ENCODE measurements at places on chromosomes 6 and 20.

GRCh38 chr20:46520976-46521579 is 7.7 kb upstream of the ZNF334 start:
- DNase-seq: peak; percentile 5

DNA sequence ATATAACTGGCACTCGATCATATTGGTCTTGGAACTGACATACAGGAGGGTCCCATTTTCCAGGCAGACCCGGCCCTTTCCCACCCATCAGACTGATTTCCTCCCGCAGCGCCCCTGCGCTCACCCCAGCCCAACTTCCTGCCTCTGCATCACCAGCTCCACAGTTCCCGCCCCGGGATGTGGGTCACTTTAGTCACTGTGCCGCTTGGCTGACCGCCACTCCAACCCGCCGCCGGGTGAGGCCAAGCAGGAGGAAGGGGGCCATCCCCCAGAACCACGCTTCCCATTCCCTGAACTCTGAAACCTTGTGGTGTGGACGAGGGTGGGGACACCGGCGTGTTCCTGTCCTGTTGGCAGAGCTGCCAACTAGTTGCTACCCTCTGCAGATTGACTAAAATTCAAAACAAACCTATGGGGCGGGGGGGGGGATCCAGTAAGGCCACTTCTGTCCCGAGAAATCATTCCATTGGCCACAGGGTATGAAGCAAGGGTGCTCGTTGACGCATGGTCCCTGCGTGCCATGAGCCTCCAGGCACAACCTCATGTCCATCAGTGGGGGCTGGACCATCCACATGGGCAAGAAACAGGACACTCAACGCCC is 12.3 kb downstream of the TGM2 start:
- no peak for DNase-seq

DNA sequence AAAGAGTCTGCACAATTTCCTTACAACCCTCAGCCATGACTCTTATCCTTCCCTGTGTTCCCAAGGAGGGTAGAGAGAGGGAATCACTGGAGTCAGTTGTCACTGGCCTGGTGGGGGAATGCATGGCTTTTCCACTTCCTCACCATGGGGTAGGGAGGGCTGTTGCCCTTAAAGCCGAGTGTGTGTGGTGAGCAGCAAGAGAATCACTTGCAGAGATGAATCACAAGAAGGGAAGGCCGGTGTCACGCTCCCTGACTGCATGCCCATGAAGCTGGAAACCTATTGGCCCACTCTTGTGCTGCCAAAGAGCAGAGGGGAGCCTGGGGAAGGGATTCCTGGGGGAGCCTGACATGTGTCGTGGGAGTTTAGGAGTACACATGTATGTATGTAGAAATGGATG is 18.1 kb upstream of the BMP6 start:
- DNase-seq: no peak

DNA sequence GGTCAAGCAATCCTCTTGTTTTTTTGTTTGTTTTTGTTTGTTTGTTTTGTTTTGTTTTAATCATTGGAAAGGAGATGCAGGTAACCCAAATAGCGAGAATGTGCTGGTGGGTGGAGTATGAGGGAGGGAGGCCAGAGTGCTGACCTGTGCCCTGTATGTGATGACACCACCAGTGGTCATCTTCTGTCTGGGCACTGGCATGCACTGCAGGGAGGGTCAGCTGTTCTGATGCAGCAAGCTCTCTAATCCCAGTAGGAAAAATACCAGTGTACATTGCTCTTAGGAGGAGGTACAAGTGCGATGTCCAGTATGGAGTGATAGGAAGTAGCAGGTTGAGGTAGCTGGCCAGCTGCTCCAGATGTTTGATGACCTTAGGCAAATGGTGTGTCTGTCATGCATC is 2.9 kb upstream of the CST1 start:
- no peak for DNase-seq

DNA sequence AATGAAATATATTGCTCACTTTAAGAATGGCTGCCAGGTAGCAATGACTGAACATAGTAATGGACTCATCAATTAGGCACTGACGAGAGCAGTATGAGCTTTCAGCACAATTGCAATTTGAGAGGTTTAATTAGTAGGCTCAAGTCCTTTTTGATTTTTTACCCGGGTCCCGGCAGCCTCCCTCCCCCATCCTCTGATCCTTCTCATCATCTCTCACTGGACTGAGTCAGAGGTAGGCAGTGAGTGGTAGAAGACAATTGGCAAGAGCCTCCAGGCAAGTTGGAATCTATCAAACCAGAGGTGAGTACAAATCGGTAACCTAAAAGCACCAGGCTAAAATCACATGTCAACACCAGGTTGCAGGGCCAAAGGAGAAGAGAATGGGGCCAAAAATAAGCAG is 107.9 kb downstream of the DCDC2 start:
- DNase-seq: no peak

GRCh38 chr20:9660236-9660868 is 146.0 kb downstream of the LAMP5 start:
- no peak for DNase-seq

- DNase-seq: no peak
Measured at GRCh38 chr6:104689551-104690205, 170.0 kb downstream of the HACE1 start.

DNA sequence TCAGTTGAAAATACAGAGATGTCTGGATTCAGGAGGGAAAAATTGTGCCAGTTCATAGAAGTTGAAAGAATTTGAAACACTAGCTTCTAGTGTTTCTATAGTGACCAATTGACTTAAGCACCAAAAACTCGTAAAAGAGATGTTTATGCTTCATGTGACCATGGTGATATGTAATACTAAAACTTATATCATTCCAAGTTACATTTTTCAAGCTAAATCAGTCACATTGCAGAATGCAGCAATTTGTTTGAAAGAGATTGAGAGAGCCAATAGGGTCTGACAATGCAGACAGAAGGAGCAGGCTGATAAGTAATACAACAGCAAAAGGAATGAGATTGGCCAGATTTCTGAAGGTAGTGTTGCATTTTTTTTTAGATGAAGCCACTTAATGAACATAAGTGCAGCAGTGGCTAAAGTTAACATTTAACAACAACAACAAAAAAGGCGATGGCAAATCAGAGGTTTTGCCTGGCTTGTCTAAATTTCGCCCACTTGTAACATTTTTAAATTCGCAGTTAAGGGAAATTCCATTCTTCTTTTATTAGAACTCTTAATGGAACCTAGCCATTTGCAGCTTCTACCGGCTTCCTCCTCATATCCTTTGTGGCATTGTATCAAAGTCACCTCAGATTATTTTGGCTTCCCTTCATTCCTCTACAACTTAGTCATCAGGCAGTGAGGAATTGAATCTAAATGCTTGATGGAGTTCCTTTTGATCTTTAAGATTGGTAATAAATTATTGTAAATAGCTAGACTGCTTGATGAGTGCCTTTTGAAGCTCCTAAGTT is 484.0 kb upstream of the SOX4 start:
- no peak for DNase-seq

- no peak for DNase-seq
Measured at GRCh38 chr6:124002377-124003081, 198.9 kb downstream of the NKAIN2 start.

GRCh38 chr6:46642928-46643751 is 9.5 kb downstream of the CYP39A1 start:
- no peak for DNase-seq

DNA sequence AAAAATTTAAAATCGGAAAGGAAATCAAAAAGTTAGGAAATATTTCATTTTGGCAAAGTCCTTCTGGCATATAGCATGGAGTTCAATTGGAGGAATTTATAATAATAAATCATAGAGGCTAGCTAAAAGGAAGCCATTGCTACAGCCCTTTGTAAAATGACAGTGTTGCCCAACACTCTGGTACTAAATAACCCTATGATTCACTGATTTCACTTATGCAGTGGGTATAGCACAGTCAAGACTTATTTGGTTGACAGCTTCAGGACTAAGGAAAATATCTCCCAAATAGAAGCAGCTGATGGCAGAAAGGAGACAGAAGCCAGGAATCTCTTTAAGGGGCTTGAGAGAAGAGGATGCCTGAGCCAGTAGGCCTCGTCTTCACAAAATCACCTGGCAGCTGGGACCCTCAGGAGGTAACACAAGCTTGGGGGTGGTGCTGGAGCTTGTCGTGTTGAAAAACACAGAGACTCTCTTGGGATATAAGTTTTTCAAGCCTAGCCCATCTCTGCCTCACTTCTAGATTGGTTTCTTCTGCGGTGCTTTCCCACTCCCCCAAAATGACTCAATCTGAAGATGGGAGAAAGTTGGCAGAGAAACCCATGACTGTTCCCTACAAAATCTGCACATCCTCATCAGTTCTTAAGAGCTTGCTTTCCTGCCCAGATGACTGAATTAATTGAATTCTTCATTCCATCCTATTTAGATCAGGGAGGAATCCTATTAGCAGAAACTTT is 38.4 kb upstream of the EYA4 start:
- no peak for DNase-seq

DNA sequence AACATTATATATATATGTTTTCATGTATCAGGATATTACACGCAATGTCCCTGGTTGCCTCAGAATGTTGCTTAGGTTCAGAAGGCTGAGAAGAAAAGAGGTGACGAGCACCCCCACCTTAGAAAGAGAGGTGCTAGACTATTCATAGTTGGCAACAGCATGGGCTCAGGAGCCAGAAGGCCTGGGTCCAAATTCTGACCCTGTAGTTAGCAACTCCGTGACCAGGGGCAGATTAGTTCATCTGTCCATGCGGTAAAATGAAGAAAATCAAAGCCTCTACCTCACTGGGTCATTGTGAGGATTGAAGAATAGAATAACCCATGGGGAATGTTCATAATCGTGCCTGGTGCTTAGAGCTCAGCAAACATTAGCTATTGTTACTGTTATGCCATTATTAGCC is 5.4 kb upstream of the SIRT5 start:
- DNase-seq: no peak

DNA sequence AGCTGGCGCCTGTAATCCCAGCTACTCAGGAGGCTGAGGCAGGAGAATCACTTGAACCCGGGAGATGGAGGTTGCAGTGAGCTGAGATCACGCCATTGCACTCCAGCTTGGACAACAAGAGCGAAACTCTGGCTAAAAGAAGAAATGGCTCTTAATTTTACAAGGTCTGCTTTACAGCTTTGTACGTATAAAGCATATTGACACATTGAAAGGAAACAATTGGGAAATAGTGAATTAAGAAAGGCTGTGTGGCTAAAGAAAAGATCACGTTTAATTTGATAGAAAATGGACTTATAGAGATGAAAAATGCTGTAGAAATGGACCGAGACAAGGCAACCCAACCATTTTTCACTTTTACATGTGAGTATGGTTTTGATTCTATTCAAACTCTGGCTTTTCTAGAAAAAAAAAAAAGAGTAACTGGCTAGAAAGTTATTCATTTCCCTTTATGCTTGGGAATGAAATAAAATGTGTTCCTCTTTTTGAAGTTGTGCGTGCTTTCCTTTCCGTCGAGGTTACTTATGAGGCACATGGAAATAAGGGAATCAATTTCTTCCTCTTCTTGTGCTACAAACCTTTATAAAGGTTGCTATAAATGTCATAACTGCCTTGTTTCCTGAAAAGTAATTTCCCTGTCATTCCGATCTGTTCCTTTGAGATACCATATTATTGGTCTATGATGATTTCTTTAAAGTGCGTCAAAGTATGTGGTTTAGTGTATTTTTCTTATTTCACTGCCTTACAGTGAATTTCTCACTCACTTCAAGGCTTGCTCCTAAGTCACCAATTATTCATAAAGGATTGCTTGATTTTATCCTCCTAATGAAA is 29.4 kb downstream of the PFDN4 start:
- DNase-seq: no peak

DNA sequence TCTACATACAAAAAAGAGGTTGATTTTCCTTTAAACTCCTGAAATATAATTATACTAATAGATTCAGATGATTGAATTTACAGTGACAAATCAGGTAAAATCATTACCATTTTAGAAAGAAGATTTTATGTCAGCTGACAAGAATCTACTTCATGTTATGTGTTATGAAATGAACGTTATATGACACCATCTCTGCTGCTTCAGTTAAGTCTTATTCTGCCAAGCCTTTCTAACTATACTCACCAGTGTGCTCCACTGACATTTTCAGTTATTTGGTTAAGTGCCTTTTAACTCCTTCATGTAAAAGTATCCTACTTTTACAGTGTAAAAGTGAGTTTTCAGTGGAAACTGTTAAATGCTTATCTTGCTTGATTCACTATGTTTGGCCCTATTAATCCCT is 80.4 kb downstream of the RWDD2A start:
- no peak for DNase-seq

GRCh38 chr6:159196430-159196975 is 27.3 kb downstream of the FNDC1 start:
- no peak for DNase-seq

- no peak for DNase-seq
Measured at GRCh38 chr6:35151466-35151865, 10.3 kb upstream of the TCP11 start.

DNA sequence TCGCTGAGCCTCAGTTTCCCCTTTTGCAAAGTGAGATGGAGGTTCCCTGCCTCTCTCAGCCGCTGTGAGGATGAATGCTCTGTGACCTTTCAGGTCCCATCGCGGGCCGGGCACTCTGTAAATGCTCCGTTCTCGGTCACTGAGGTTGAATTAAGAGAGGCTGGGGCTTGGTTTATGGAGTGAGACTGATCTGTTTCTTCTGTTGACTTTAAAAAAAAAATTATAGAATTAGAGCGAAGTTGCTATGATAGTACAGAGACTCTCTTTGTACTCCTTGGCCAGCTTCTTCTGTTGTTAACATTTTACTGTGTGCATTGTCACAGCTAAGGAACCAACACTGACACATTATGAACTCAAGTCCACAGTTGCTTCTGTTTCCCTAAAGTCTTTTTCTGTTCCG is 64.4 kb downstream of the ADNP start:
- DNase-seq: no peak

GRCh38 chr6:53263917-53264316 is 84.8 kb downstream of the ELOVL5 start:
- DNase-seq: no peak

GRCh38 chr6:98932381-98932780 is 15.4 kb downstream of the FBXL4 start:
- DNase-seq: no peak

GRCh38 chr20:13960525-13960924 is 29.9 kb downstream of the SEL1L2 start:
- DNase-seq: no peak

DNA sequence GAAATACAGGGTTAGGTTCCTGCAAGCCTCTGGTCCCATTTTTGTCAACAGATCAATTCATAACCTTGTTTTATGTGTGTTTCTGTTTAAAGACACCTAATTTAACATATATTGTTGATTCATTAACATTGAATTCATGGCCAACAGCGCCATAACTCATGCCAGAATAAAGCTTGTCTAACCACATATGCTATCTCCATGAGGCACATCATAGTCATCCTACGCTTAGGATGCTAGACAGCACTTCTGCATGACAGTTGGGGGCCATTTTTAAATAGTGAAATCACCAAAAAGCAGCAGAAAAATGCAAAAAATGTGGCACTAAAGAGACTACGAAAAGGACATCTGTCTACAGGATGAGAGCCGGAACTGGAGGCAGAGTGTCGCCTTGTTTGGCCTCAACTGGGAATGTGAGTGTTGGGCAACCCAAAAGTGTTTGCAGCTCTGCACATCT is 37.9 kb downstream of the TRAM2 start:
- DNase-seq: no peak

- DNase-seq: no peak
Measured at GRCh38 chr6:119207971-119208725, 129.7 kb upstream of the FAM184A start.

Measured in NCI-H1417 treated with DMSO at 0.1 percent for 48 hours (cell line).